ENCODE measurements at places on chromosomes 4 and X.

DNA sequence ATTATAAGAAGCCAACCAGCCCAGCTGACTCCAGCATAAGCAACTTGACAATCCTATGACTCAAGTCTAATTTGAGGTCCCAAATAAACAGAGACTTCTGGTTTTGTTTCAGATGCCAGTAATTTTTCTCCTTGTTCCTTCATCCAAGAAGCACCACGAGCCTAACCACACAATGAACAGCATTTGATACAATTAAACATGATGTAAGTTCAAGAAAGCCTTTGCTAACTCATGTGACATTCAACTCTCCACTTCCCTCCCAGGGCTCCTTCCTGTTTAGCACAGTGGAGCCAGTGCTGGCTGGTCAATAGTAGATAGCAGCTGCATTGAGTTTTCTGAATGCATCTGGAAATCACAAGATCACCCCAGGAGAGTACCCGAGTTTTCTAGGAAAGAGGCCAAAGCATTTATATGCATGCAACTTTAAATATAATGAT is 206.3 kb downstream of the ARHGAP24 start:
- peak; percentile 99 for DNase-seq

- no peak for DNase-seq
Measured at GRCh38 chr4:104206784-104207183, 287.9 kb downstream of the CXXC4 start.

- DNase-seq = no peak
Measured at GRCh38 chr4:4247696-4248028, 361 bp downstream of the TMEM128 start.

- DNase-seq = no peak
Measured at GRCh38 chr4:161892951-161893350, 270.8 kb downstream of the FSTL5 start.

DNA sequence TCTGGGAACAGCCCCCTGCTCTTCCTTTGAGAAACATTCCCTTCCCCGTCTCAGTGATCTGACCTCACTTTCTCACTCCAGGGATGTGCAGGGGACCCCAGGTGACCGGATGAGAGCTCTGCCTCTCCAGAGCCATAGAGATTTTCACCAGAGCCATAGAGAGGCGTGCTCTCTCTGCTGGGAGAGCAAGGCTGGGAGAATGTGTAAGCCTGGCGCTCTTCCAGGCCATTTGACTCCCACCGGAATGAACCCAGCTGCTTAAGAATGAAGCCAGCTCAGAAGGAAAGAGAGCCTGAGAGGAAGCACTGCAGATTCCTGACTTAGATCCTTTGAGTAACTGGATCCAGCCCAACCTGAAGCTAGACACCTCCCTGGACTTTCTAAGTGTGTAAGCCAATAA is 106.4 kb downstream of the DHX15 start:
- DNase-seq = peak; percentile 86

DNA sequence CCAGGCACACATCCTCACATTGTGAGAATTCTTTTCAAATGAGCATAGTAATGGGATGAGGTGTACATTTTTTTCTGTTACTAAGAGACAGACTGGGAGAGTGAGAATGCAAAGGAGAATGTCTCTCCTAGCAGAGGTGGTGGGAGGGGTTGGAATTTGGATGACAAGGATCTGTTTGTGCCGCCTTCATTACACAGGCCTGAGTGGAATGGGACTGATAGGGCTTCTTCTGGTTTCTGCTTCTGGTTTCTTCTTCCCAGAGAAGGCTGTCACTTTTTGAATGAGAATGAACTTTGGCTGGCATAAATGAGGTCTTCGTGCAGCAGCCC is 55.4 kb downstream of the C4orf51 start:
- peak; percentile 97 for DNase-seq

DNA sequence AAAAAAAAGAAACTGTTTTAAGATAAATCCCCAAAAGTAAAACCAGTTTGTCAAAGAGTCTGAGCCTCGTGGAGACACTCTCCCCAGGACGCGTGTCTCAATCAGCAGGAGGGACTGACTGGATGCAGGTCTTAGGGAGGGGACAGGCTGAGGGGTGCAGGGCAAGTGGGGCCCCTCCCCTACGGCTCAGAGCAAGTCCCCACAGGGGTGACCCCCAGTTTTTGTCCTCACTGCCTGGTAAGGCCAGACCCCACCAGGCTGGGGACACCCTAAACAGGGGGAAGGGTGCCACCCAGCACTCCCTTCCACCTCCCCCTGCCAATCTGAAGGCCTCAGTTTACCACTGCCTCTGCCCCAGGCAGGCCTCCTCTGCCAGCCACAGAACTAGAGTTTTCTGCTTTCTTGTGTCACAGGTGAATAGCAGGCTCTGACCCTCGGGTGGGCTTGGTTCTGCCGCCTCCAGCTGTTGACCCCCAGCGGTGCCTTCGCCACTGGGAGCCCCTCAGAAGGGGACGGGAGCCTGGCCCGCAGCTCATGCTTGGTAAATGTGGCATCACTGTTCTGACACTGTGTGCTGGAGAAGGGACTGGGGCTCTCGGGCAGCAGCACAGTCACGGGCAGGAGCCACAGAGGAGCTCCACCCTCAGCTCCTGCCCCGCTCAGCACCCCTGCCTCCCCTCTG is 69.8 kb upstream of the MXD4 start:
- DNase-seq = no peak

- DNase-seq = peak; percentile 11
Measured at GRCh38 chr4:46270986-46271596, 118.8 kb downstream of the GABRA2 start.

- DNase-seq = peak; percentile 9
Measured at GRCh38 chrX:47518144-47518543, 35.1 kb upstream of the ZNF41 start.

GRCh38 chrX:14528629-14529289 is 577 bp upstream of the GLRA2 start:
- DNase-seq = peak; percentile 52

- DNase-seq = no peak
Measured at GRCh38 chrX:18676470-18676869, 4.6 kb upstream of the RS1 start.

DNA sequence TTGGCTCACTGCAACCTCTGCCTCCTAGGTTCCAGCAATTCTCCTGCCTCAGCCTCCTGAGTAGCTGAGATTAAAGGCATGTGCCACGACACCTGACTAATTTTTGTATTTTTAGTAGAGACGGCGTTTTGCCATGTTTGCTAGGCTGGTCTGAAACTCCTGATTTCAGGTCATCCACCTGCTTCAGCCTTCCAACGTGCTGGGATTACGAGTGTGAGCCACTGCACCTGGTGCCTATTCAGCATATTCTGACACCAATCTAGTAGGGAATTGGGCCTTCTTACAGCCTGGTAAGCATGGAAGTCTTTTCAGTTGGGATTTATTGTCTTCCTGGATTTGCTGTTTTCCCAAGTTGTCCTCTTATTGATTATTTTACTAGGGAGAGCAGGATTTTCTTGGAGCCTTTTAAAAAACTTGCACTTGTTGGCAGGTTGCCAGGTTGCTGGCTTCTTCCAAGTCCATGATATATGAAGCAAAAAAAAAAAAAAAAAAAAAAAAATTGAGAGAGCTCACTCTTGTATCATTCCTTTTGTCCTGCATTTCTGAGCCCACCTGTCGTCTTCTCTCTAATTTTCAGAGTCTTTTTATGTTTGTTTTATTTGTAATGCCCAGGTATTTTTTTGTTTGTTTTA is 43.7 kb downstream of the TMPRSS11E start:
- no peak for DNase-seq

GRCh38 chr4:147117431-147117830 is 171.8 kb upstream of the TTC29 start:
- no peak for DNase-seq

DNA sequence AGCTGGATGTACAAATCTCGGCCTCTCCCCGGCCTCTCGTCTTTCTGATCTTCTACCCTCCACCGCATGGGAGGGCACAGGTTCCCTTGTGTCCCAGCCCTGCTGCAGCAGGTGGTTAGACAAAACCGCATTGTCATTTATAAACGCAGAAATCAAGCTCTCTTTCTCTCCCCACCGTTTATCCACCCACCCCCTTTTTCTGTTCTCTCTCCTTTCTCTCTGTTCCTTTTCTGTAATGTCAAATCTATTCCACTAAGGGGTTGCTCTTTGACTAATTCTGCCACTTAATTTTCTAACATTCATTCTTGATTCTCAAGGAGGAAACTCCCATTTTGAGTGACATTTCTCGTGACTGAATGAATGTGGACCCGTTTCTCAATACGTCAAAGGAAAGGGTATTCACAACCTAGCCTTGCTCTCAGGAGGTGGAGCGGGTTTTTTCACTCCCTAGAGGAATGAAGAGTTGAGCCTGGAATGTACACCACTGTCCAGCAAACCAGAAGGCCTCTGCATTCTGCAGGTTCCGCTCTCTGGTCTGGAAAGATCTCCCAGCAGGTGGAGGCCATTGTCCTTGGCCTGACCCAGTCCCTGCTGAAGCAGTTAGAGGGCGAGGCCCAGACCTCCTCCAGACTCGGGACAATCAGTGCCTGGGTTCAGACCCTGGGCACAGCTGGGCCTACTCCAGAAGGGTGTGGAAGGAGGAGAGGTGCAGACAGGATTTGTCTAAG is 70.9 kb upstream of the ENPP6 start:
- no peak for DNase-seq

DNA sequence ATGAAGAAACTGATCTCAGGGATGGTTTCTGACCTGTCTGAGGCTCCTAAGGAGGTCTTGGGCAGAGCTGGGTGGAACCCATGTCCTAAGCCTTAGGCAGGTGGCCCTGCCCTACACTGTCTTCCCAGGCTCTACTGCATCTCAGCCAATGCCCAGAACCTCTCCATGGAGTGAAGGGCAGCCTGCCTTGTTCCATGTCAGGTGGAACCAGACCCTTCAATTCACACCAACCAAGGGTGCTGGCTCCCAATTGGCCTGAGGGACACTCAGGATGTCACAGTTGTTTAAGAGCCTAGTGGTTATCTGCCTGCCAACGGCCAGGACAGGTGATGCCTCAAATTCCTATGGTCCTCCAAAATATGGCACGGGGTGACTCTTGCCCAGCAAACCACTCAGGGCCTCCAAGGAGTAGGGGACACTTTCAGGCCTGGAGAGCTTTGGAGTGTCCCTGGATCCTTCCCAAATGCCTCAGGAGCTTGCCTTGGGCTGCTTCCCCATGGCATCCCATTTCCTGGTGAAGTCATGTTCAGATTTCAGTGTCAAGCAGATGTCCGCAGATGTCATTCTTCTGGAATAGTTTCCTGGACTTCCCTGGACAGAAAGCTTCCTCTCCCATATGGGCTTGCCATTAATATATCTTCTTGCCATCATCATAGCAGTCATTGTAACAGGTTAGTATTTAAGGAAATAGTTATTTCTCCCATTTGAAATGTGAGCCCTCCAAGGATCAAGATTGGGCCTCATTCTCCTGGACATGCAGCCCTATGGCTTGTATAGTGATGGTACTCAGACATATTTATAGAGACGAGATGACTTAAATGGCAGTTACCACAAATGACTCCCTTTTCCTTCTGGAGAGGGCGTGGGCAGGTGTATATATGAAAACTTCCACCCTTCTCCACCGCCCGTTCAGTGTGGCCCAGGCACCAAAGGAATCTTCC is 67.1 kb downstream of the MED28 start:
- DNase-seq = no peak

- DNase-seq = no peak
Measured at GRCh38 chr4:155241664-155242063, 33.2 kb downstream of the NPY2R start.
